ENCODE measurements at places on chromosomes 11 and 22. TPM values are rescaled to one million over a fixed set of nuclear protein-coding genes. Genes with fewer than 3 reads are reported as not detected.

GRCh38 chr11:96647621-96648020 lies 257.8 kb downstream of the JRKL start:
- H3K27ac ChIP-seq = no peak overlapping the region
- DNase-seq = no peak
- H3K4me3 ChIP-seq = no peak overlapping the region
- H3K4me1 ChIP-seq = no peaks in the 10 kb centered on the region

DNA sequence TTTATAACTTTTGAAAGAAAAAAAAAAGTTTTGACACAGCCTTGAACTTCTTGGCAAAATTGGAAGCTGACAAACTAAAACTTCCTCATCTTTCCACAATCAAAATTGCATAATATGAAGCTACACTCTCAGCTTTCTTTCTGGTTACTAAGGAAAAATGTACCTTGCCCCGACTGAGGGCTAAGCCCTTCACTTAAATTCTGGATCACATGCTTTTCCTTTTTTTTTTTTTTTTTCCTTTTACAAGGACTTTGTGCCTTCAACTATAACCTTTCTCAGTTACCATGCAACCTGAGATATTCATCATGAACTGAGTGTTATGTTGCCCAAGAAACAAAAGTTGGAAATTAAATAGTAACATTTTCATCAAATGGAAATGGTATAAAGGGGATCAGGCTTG lies 188.5 kb upstream of the CARD18 start:
- no peak for DNase-seq
- no peak overlapping the region for H3K4me3 ChIP-seq
- no peaks in the 10 kb centered on the region for H3K4me1 ChIP-seq
- H3K27ac ChIP-seq = no peak overlapping the region
- H3K36me3 ChIP-seq = no peaks in the 10 kb centered on the region

- H3K36me3 ChIP-seq = no peaks in the 10 kb centered on the region
- H3K27ac ChIP-seq = no peak overlapping the region
- no peaks in the 10 kb centered on the region for H3K4me1 ChIP-seq
- H3K27me3 ChIP-seq = no peaks in the 10 kb centered on the region
- no peak overlapping the region for H3K4me3 ChIP-seq
Measured at GRCh38 chr11:132101881-132102280, 731.5 kb downstream of the NTM start.

- DNase-seq = no peak
- H3K4me3 ChIP-seq = no peak overlapping the region
- no peaks in the 10 kb centered on the region for H3K36me3 ChIP-seq
- no peak overlapping the region for H3K27ac ChIP-seq
Measured at GRCh38 chr11:31956310-31956709, 134.6 kb upstream of the RCN1 start.

- H3K4me3 ChIP-seq = no peak overlapping the region
- H3K27ac ChIP-seq = no peak overlapping the region
- no peaks in the 10 kb centered on the region for H3K4me1 ChIP-seq
- H3K27me3 ChIP-seq = peaks cover 9% of the 10 kb centered on the region
Measured at GRCh38 chr22:26271427-26271826, 102.2 kb downstream of the SEZ6L start.

- H3K27me3 ChIP-seq = no peaks in the 10 kb centered on the region
- H3K36me3 ChIP-seq = peaks cover 7% of the 10 kb centered on the region
- no peak for DNase-seq
- peaks cover 41% of the 10 kb centered on the region for H3K4me1 ChIP-seq
- no peak overlapping the region for H3K27ac ChIP-seq
Measured at GRCh38 chr11:104655066-104655465, 243.2 kb downstream of the CASP12 start.

- DNase-seq = no peak
- H3K27ac ChIP-seq = no peak overlapping the region
- H3K36me3 ChIP-seq = no peaks in the 10 kb centered on the region
- H3K27me3 ChIP-seq = no peaks in the 10 kb centered on the region
Measured at GRCh38 chr11:134663506-134664313, 251.7 kb upstream of the B3GAT1 start.

DNA sequence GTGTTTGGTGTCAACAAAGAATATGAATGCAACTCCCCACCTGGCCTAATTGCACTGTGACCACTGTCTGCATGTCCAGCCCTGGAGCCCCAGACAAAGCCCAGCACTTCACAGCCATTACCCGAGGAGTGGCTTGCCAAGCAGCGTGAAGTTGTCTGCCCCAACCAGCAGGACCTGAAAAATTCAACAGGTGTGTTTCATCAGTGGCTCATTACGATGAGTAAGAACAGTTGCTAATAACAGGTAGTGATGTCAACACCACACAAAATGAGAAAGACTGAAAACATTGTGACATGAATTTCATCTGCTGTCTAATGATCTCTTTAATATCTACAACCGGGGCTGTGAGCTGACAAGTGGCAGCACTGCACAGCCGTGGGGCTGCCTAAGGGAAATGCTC lies 10.3 kb downstream of the MRPL21 start:
- H3K4me3 ChIP-seq = no peak overlapping the region
- no peak overlapping the region for H3K27ac ChIP-seq
- H3K36me3 ChIP-seq = peaks cover 49% of the 10 kb centered on the region
- no peak for DNase-seq
- H3K4me1 ChIP-seq = no peaks in the 10 kb centered on the region

DNA sequence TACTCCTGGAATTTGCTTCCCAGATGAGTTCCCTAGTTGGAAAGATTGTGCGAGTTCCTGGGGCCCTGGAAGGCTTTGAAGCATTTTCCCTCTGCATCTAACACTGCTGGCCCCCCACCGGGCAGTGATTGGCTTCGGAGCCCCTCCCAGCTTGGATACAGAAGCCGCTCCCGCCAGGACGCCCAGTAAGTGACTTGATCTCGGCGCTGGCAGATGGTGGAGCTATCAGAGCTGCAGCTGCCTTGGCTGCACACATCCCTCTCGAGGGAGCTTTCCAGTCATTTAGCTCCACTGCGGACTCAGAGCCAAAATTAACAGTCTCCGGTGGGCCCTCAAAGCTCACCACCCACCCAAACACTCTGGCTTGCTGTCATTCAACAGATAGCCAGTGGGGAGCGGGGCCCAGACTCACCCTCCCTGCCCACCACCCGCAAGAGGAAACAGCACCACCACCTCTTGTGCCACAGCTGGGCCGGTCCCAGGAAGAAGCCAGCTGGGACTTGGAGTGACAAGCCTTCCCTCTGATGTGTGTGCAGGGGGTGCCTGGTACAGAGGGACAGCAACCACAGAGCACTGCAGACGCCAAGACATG lies 162.3 kb downstream of the TRIM29 start:
- no peaks in the 10 kb centered on the region for H3K27me3 ChIP-seq
- H3K4me1 ChIP-seq = no peaks in the 10 kb centered on the region
- no peaks in the 10 kb centered on the region for H3K36me3 ChIP-seq
- no peak for DNase-seq

DNA sequence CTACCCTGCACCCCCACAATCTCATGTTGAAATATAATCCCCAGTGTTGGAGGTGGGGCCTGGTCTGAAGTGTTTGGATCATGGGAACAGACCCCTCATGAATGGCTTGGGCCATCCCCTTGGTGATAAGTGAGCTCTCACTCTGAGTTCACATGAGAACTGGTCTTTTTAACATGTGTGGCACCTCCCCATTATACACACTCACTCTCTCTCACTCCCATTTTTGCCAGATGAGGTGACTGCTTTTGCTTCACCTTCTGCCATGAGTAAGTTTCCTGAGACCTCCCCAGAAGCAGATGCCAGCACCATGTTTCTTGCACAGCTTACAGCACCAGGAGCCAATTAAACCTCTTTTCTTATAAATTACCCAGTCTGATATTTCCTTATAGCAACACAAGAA lies 32.1 kb upstream of the DRD2 start:
- H3K27me3 ChIP-seq = peaks cover 28% of the 10 kb centered on the region
- no peak overlapping the region for H3K27ac ChIP-seq
- no peak for DNase-seq
- H3K4me1 ChIP-seq = no peaks in the 10 kb centered on the region

- no peak overlapping the region for H3K4me3 ChIP-seq
- no peak for DNase-seq
- no peaks in the 10 kb centered on the region for H3K27me3 ChIP-seq
Measured at GRCh38 chr11:69265911-69266510, 27.9 kb upstream of the MYEOV start.

GRCh38 chr22:31538815-31539214 lies 42.5 kb downstream of the SFI1 start:
- H3K27ac ChIP-seq = peak overlapping the region; percentile 99
- peaks cover 45% of the 10 kb centered on the region for H3K4me1 ChIP-seq
- peak; percentile 18 for DNase-seq
- H3K4me3 ChIP-seq = peak overlapping the region; percentile 70

DNA sequence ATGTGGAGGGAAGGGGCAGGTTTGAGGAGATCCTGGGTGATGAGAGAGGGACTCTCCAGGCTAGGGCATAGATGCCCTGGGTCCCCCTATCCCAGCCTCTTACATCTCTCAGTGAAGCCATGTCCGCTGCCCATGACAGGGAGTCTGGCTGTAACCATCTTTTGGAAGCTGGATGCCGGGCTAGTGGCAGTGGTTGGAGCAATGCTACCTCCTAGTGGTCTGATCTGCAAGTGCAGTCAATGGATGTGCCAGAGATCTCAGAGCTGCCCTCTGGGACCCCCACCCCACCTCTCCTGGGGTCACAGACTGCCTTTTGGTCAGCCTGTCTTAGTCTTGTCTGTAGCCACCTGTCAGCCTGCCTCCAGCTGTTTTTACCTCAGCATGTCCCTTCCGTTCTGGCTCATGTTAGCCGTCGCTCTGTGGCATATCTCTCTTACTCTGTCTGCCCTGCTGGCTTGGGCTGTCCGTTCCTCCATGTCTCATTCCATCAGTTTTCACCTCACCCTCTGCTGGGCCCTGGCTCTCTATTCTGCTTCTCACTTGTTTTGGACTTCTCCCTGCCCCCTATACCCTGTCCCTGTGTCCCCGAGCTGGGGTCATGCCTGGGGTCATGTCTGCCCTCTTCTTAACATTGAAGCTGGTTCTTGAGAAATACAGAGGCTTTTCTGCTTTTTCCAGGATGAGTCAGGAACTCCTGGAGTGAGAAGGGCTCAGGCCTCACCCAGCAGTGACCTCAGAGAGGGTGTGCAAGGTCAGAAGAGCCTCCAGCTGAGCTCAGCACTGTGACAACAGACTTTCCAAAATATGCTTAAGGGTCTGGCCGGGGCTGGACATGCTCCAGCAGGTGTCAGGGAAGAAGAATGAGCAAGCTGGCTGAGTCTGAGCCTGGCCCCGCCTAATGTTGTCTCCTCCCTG lies 52.0 kb upstream of the THY1 start:
- no peaks in the 10 kb centered on the region for H3K36me3 ChIP-seq
- no peak overlapping the region for H3K4me3 ChIP-seq
- no peak overlapping the region for H3K27ac ChIP-seq
- H3K27me3 ChIP-seq = peaks cover 1% of the 10 kb centered on the region
- peaks cover 4% of the 10 kb centered on the region for H3K4me1 ChIP-seq

GRCh38 chr11:33258631-33259205 lies 1.5 kb downstream of the HIPK3 start:
- peaks cover 14% of the 10 kb centered on the region for H3K36me3 ChIP-seq
- peaks cover 33% of the 10 kb centered on the region for H3K4me1 ChIP-seq
- H3K4me3 ChIP-seq = peak overlapping the region; percentile 86

- H3K4me1 ChIP-seq = no peaks in the 10 kb centered on the region
- H3K4me3 ChIP-seq = no peak overlapping the region
- no peak overlapping the region for H3K27ac ChIP-seq
- H3K27me3 ChIP-seq = no peaks in the 10 kb centered on the region
Measured at GRCh38 chr11:1397862-1398527, 8.3 kb downstream of the BRSK2 start.

GRCh38 chr11:84014539-84014938 lies 728.4 kb upstream of the CCDC90B start:
- no peaks in the 10 kb centered on the region for H3K36me3 ChIP-seq
- H3K4me3 ChIP-seq = no peak overlapping the region
- no peak overlapping the region for H3K27ac ChIP-seq
- H3K4me1 ChIP-seq = no peaks in the 10 kb centered on the region
- H3K27me3 ChIP-seq = no peaks in the 10 kb centered on the region

- no peak for DNase-seq
- peak overlapping the region; percentile 76 for H3K4me3 ChIP-seq
- no peaks in the 10 kb centered on the region for H3K27me3 ChIP-seq
- H3K4me1 ChIP-seq = peaks cover 60% of the 10 kb centered on the region
- H3K27ac ChIP-seq = no peak overlapping the region
- peaks cover 89% of the 10 kb centered on the region for H3K36me3 ChIP-seq
Measured at GRCh38 chr22:39962071-39962470, 1.9 kb downstream of the TMA7B start.

DNA sequence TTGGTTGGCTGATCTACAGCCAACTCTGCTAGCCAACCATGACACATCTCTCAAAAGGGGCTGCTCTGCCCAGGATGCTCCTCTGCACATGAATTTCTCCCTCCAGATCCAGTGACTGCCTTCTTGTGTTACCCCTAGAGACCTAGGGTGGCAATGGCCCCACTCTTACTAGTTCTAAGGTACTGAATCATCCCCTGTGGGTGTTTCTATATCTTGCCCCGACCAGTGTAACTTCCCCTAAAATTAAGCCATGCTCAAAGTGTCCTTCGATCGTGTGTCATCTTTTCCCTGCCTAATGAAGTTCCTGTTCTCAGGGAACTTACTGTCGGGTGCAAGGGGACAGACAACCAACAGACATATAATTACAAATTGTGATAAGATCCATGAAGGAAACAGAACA lies 113.3 kb downstream of the FAM76B start:
- peaks cover 68% of the 10 kb centered on the region for H3K4me1 ChIP-seq
- peaks cover 17% of the 10 kb centered on the region for H3K36me3 ChIP-seq

DNA sequence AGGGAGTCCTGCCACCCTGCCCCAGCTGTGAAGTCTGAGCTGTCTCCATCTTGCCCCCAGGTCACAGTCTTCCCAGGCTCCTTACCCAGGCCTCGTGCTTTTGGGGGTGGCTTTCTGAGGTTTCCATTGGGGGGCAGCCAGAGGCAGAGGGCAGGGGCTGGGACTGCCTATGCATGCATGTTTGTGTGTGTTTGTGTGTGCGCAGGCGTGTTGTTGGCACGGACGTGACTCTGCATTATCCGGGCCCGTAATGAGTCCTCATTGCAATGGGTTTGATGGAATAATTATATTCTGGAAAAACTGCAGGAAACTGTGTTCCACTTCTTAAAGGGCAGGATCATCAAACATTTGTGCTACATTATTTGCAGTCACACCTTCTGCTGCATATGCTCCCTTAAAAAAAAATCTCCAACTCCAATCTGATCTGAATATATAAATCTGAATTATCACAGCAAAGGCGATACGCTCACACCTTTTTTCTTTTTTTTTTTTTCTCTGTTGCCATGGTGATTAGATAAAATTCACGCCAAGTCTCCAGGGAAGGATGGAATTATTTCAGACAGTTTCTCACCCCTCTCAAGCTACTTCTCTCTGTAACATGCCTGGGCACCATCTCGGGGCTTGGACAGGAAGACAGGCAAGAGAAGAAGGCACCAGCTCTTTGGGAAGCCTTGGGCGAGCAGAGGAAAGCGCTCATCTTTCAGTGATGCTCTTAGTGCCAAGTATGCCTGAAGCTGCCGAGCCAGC lies 45.9 kb downstream of the DSCAML1 start:
- no peaks in the 10 kb centered on the region for H3K27me3 ChIP-seq
- DNase-seq = no peak
- no peak overlapping the region for H3K27ac ChIP-seq
- no peak overlapping the region for H3K4me3 ChIP-seq

- H3K27me3 ChIP-seq = no peaks in the 10 kb centered on the region
- no peak for DNase-seq
- no peak overlapping the region for H3K4me3 ChIP-seq
- no peaks in the 10 kb centered on the region for H3K36me3 ChIP-seq
- no peak overlapping the region for H3K27ac ChIP-seq
Measured at GRCh38 chr11:134487696-134488095, 75.7 kb upstream of the B3GAT1 start.

Gene SLC17A6
- total RNA-seq = not detected

Gene APOBEC3H
- 7.3 TPM for total RNA-seq

Gene GRIK4
- not detected for total RNA-seq

Gene PLXNB2
- 11.1 TPM for total RNA-seq

Gene PAX6
- not detected for total RNA-seq

Gene KRTAP5-7
- total RNA-seq = 0.21 TPM

Gene SYT8
- not detected for total RNA-seq

Data from activated T-helper 2 cell treated with anti-CD3 and anti-CD28 coated beads, Interferon-gamma antibody, Interleukin-2, Interleukin-4, amounts not matched to agents 10 μg/mL and 5 μg/mL and 100 μg/mL, durations not matched to agents 14 hours and 24 hours and 36 hours (primary cell).